Body of pancreas (tissue), 4 donors: ENCODE measurements at places on chromosomes 13 and 19. TPM values are rescaled to one million over a fixed set of nuclear protein-coding genes. Genes with fewer than 3 reads are reported as not detected.
A peak's percentile ranks its signal among the peaks of the same experiment; 100 is the strongest.

The C19orf12 gene
- 18.2 TPM for total RNA-seq

DNA sequence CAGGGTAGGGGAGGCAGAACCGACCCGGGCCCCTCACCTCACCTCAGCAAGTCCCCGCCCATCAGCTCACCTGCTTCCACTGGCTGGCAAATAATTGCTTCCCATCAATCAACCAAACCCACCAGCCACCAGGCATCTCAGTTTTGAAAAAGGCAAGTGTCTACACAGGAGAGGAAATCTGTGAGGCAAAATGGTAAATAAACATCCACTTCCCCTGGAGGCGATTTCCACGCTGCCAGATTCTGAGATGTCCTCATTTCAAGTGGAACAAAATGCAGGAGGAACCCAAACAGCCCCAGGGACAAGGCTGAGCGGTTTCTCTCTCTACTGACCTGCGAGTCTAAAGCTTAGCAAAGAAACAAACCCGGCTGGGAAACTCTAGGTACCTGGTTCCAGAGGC lies 117.5 kb downstream of the CRYL1 start:
- H3K27ac ChIP-seq = no peak overlapping the region
- H3K4me3 ChIP-seq = no peak overlapping the region
- no peaks in the 10 kb centered on the region for H3K27me3 ChIP-seq
- H3K4me1 ChIP-seq = no peaks in the 10 kb centered on the region
- DNase-seq = no peak
- H3K36me3 ChIP-seq = no peaks in the 10 kb centered on the region

DNA sequence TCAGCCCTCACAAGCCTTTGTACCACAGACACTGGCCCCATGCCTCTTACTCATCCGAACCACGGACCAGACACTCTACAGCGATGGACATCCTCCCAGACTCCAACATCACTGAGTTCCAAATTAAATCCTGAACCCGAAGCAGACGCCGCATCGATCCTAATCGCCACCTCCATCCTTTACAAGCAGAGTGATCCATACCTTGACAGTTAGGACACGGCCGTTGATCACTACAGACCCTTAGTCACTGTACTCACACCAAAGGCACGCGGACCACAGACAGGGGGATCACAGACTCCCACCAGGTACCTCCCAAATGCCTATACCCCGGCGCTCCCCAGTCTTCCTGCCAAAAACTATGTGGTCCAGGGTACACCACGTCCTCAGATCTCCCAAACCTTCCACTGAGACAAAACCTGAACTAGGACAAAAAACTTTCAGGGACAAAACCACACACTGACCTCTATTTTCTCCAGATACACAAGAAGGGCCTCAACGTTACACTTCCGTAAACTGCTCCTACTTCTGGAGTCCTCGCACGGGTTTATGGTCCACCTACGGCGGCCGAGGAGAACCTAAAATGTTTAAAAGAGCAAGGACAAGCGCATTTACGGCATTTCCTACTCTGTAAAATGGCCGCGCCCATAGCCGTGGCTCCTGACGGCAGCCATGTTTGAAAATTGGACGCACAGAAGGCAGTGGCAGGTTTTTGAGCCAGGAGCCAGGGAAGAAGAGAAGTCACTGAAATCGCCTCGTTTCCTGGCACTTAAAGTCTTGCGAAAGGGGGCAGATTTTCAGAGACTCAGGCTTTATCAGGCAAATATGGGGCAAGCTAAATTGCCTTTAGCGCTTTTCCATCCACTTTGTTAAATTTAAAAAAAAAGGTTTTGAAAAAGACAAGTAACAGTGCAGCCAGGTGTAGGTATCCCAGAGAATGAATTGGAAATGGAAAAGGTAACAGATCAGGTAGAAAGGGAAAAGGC lies at the start of gene ZNF350:
Gene ZNF350 (minus strand): TSS at position 532 of the 983 bp plus-strand sequence. CDS start 12,480 bp downstream, outside the sequence.
- no peaks in the 10 kb centered on the region for H3K27me3 ChIP-seq
- peak within 1 kb of the TSS; percentile 33 for H3K4me3 ChIP-seq
- no peaks in the 10 kb centered on the region for H3K36me3 ChIP-seq
- H3K4me1 ChIP-seq = peaks cover 7% of the 10 kb centered on the region

DNA sequence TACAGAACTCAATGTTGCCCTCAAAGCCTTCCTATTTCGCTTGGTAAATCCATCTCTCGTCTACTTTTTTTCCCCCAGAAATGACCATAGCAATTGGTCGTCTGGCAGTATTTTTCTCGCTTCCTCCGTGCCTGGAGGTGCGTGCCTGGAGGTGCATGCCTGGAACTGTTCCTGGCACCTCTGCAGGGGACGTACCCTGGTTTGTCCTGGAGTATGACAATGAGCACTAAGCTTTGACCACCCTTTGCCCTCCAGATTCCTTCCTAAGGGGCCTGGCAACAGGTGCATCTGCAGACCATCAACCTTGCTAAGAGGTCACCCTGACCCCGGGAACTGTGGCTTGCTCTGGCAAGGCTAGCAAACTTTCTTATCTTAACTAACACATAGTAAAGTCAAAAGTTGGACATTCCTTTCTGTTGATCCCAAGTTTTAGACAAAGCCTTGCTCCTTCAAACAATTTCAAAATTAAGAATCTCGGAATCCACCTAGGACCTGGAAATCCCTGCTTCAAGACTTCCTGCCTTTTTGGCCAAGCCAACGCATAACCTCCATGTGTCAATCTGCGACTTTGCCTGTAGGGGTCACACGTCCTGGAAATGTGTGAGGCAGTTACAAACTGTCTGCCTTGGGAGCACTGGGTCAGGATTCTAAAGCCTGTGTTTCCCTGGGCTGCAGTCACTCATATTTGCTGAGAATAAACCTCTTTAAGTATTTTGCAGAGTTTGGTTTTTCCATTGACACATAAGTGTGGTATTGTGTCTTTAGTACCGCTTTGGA lies 28.8 kb upstream of the TUBGCP3 start:
- no peaks in the 10 kb centered on the region for H3K36me3 ChIP-seq
- H3K4me3 ChIP-seq = no peak overlapping the region
- peak; percentile 41 for DNase-seq

DNA sequence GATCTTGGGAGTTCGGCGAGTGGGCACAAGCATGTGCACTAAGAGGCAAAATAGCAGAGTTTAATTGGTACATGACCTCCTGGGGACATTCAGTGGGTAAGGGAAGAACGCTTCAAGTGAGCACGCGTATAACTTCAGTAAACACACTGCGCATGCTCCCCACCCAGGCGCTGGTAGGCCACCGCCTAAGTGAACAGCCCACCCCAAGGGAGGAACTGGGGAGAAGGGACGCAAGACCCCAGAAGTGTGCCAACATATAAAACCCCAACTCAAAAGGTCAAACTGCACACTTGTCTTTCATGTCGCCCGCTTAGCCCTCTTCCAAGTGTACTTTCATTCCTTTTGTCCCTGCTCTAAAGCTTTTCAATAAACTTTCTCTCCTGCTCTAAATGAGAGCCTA lies 10.5 kb upstream of the NTN5 start:
- no peak overlapping the region for H3K27ac ChIP-seq
- no peaks in the 10 kb centered on the region for H3K36me3 ChIP-seq
- no peaks in the 10 kb centered on the region for H3K27me3 ChIP-seq
- H3K4me1 ChIP-seq = peaks cover 19% of the 10 kb centered on the region
- no peak for DNase-seq

DNA sequence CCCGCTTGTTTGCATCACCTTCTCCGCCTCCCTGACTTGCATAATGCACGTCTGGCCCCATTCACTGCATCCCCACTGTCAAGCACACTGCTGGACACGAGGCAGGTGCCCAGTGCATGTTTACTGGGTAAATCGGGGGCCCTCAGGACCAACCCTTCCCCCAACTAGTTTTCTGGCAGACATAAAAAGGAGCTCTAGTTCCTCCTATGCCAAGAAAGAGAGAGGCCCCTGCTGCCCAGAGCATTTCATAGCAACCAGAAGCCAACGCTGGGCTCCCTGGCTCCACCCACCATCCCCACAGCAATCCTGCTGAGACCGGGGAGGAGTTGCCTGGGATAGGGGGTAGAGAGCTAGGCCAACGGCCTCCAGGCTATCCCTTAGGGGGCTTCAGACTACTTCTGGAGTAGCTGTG lies 23.2 kb downstream of the ANKRD27 start:
- H3K36me3 ChIP-seq = peaks cover 5% of the 10 kb centered on the region
- DNase-seq = no peak
- no peaks in the 10 kb centered on the region for H3K27me3 ChIP-seq
- H3K27ac ChIP-seq = no peak overlapping the region
- no peak overlapping the region for H3K4me3 ChIP-seq

The CDC42EP5 gene
- 18.2 TPM for total RNA-seq

The NMRK2 gene
- total RNA-seq = not detected

- no peaks in the 10 kb centered on the region for H3K4me1 ChIP-seq
- no peaks in the 10 kb centered on the region for H3K36me3 ChIP-seq
- DNase-seq = no peak
- no peak overlapping the region for H3K4me3 ChIP-seq
Observed at GRCh38 chr13:107301724-107302374, 733.9 kb upstream of the ARGLU1 start.
